Stimulated activated CD4-positive, alpha-beta T cell treated with anti-CD3 and anti-CD28 coated beads, TNF-alpha, amount 100 ng/mL, for 4 hours (primary cell): ENCODE measurements at places on chromosomes 2 and 18.

- DNase-seq, result no peak
Measured at GRCh38 chr2:42928692-42929545, 136.5 kb upstream of the HAAO start.

DNA sequence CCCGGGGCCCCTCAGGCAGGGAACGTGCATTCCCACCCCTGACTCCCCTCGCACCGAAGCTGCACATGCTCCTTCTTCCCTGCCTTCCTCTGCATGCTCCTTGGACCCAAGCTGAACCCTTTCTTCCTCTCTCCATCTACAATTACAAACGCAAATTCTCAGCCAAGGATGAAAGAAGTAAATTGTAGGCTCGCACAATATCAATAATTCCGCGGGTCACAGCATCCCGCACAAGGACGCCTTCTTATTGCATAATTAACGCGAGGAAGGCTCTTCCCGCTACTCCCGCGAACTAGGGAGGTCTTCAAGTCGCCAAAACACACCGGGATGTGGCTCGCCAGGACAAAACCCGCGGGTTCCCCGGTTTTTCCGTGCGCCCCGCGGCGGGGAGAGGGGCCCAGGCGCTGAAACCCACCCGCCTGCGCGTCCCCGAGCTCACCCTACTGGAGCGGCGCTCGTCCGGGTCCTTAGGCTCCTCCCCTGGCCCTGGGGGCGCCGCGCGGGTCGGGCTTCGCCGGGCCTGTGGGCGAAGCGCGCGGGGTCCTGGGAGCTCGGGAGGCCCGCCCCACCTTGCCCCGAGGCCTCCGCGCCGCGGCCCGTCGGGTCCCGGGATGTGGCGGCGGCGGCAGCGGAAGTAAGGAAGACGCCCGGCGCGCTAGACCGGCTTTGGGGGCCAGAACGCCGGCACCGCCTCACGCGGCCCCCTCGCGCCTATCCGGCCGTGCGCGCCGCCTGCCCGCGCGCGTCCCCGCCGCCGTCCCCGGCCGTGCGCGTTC, at the start of gene CHST10:
Gene CHST10 (minus strand): TSS at position 734 of the 776 bp plus-strand sequence. CDS start 10,993 bp downstream, outside the sequence.
- peak; percentile 17 for DNase-seq

DNA sequence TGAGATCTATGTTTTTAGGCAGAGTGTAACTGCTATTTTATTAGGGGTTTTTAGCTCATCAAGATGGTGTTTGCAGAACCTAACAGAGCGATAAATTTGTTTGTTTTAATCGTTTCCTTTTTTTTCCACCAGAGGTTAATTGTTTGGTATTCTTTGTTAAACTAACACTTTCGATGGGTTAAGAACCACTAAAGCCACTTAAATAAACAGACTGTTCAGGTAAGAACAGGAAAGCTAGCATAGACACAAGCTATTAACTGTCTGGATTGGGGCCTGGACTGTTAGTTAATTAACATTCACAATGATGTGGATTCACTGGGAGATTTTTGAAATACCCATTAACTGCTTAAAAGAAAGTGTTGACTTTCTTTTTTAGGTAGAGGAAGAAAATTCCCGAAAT, 209.0 kb upstream of the COPS8 start:
- no peak for DNase-seq

GRCh38 chr2:237045449-237045848, 40.2 kb upstream of the COPS8 start:
- no peak for DNase-seq

GRCh38 chr2:126307740-126308139, 348.2 kb upstream of the GYPC start:
- DNase-seq, result no peak

- no peak for DNase-seq
Measured at GRCh38 chr2:100004959-100005387, 137.4 kb downstream of the AFF3 start.

DNA sequence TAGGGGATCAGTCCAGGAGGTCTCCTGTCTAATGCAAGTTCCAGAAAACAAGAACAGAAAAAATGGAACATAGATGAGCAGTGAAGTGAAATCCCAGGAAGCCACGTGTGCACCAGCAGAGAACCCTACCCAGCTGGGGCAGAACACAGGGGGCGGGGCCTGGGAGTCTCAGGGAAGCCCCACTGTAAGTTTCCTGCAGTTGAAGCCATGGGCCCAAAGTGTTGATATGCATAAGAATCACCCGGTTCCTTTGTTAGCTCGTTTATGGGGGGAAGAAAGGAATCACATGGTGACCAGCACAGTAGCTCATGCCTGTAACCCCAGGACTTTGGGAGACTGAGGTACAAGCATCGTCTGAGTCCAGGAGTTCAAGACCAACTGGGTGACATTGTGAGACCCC, 131.3 kb downstream of the INO80D start:
- DNase-seq, result no peak

GRCh38 chr18:55047546-55047945, 88.3 kb upstream of the CCDC68 start:
- no peak for DNase-seq

DNA sequence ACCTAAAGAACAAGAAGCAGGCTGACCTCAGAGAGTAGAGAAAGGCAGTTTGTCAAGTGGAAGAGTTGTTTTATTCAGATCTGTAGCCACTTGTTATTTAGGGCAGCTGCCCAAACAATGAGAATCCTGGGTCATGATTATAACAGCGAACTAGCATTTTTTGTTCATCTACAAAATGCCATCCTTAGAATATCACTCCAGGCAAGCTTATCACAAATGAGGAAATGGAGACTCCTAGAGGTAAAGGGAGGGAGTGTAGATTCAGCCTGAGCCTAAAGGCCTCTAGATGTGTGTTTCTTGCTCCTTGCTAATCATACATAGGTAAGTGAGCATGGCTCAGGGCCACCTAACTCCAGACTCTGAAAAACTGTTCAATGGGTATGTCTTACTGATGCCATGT, 126.1 kb downstream of the HNMT start:
- no peak for DNase-seq

DNA sequence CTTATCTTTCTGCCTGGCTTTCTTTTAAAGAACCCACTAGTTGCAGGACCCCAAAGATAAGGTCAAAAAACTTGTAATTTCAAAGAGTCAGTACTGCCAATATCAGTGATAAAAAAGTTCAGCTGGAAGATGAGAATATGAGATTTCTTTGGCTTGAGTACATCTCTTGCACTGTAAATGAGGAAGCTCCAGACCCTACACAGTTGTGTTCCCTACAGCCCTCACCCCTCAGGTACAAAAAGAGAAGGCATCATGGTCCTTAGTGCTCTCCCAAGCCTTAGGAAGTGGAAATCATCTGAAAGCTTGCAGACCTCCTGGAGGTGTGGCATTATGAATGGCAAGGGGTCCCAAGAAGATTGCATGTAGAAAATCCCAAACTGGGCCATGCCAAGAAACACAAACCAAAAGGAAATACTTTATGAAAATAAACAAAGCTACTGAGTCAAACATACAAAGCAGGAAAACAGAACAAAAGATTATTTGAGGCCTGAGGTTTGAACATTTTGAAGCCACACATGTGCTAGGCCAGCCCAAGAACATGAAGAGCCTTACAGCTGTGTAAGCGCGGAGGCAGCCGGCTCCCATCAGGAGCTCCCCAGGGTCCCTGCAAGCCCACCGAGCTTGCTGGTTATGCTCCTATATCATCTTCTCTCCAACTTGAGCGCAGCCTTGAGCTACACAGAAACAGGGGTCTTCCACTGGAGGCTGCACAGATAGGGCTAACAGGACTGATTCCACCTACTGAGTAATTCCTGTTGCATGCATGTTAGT, 217.0 kb downstream of the OSR1 start:
- no peak for DNase-seq
